Stimulated activated CD8-positive, alpha-beta memory T cell treated with anti-CD3 and anti-CD28 coated beads, Interleukin-12 subunit alpha, Interleukin-12 subunit beta, amount 100 ng/mL, for 1 hour (primary cell): ENCODE measurements at places on chromosomes 12 and 14.

GRCh38 chr12:10847744-10848143 is 1.5 kb downstream of the PRR4 start:
- DNase-seq: no peak

DNA sequence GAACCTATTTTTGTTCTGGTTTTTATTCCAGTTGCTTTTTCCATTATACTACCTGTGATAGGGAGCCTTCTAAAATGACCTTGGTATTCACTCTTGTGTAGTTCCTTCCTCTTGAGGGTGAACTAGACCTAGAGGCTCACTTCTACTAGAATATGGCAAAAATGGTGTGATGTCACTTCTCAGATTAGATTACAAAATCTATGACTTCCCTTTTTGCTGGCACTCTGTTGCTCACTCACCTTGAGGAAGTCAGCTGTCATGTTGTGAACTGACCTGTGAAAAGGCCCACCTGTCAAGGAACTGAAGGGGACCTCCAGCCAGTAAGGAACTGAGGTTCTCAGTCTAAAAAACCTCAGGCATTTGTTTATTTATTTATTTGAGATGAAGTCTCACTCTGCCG is 5.7 kb downstream of the MIPOL1 start:
- no peak for DNase-seq

- DNase-seq: no peak
These were observed 3.9 kb upstream of the HSP90AA1 start for GRCh38 chr14:102090713-102091112.

DNA sequence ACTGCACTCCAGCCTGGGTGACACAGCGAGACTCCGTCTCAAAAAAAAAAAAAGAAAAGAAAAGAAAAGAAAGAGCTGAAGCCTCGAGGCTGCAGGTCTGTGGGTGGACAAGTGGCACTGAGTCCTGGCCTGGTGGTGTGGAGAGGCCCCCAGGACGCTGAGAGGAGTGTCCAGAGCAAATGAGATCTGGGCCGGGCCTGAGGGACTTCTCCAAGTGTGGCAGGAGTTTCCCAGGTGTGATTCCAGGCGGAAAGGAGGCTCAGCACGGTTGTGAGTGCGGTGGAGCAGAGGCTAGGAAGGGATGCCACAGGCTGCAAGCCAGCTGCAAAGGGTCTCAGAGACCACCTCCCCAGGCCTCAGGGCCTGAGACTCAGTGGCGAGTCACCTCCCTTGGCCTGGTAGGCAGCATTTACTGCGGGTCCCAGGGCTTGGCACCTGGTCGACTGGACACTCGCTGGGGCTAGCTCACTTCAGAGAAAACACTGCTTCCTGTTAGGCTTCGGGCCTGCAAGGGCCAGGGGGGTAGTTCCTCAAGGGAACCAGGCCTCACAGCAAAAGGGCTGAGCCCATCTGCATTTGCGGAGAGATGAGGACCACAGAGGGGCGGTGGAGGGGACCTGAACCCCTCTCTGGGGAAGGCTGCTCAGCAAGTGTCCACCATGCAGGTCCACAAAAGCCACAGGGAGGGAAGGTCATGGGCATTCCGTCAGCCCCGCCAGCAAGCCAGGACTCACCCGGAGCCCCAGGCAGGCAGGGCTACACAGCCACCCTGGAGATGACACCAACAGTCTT is 11.7 kb downstream of the TTC7B start:
- no peak for DNase-seq

DNA sequence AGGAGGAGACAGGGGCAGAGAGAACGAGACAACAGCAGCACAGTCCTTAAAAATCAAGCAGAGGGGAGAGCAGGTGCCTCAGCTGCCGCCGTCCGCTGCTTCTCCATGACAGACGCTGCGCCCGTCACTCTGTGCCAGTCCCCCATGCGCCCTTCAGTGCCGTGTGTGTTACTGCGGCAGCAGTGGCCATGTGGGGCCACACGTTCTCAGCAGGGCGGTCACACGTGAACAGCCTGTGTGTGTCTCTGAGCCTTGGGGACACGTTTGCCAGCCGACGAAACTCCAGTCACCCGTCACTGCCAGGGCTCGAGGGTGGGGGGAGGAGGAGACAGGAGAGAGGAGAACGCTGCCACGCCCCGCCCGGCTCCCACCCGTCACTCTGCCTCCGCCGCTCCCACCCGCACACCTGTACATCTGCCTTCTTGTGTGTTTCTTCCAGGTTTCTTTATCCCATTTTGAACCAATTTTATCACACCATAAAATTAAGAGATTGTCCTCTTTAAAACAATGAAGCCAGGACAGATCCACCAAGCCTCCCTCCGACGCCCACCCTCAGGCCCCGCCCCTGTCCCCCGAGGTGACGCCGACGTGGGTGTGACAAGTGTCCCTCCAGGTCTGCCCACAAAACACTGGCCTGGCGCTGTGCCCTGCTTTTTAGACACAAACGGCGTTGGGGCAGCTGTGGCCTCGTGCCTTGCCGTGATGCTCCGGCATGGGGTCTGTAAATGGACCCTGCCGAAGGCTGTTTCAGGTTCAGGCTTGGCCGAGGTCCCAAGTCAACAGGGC is 58.2 kb downstream of the GALNT9 start:
- DNase-seq: no peak

- no peak for DNase-seq
These were observed 261.9 kb downstream of the TMEM132D start for GRCh38 chr12:129641926-129642325.

GRCh38 chr14:21023174-21023573 is 1.7 kb downstream of the NDRG2 start:
- DNase-seq: no peak
